Activated T-helper 1 cell treated with anti-CD3 and anti-CD28 coated beads, Interleukin-12 subunit alpha, Interleukin-12 subunit beta, Interleukin-2, Interleukin-4 antibody, amounts not matched to agents 30 ng/mL and 10 ng/mL and 1 ng/mL, durations not matched to agents 14 hours and 24 hours and 36 hours (primary cell): ENCODE measurements at places on chromosomes 5 and 9.
A peak's percentile ranks its signal among the peaks of the same experiment; 100 is the strongest.

GRCh38 chr9:116370556-116370955, 217.0 kb downstream of the PAPPA start:
- no peak for DNase-seq

DNA sequence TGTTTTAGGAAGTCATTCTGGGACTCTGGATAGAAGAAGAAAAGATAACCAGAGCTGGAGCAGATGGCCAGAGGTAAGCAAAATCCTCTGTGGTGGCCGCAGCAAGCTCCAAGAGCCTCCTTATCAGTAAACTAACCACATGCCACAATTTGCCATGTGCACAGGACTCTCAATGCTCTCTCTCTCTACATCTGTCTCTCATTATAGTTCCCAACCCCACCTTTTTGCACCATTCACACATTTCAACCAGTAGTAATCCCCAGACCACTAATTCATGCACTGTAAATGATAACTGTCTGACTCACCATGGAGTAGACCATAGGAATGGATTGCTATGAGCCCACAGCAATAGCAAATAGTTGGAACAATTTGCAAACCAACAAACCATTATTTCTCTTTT, 526.1 kb downstream of the TLR4 start:
- DNase-seq = no peak

DNA sequence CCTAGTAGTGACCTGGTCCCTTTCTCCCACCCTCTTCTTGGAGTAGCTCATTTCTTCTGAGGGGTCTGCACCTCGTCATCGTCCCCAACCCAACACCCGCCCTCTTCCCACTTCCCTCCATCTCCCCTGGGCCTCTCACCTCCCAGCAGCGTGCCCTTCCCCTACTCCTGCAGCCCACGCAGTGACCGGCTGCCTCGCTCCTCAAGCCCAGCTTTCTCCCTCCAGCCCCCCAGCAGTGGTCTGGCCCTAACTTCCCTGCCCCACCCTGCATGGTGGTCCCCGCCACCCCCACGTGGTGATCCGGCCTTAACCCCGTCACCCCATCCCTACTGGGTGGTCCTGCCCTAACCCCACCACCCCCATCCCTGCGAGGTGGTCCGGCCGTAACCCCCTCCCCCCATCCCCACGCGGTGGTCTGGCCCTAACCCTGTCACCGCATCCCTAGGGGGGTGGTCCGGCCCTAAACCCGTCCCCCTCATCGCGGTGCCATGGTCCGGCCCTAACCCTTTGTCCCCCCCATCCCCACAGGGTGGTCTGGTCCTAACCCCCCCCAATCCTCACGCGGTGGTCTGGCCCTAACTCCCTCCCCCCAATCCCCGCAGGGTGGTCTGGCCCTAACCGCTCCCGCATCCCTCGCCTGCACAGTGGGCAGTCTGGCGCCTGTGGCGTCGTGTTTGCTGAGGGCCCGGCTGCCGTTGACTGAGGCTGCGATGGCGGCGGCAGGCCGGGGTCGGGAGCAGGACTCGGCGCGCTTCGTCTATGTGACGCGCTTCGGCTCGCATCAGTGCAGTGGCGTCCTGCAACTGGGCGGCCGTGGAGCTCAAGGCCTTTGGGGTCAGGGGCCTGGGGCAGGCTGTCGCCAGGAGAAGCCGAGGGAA, at the start of gene C5orf47:
C5orf47 (plus strand) TSS at position 617 of the 878 bp plus-strand sequence; CDS start at position 711, 94 bp downstream.
- DNase-seq = no peak

DNA sequence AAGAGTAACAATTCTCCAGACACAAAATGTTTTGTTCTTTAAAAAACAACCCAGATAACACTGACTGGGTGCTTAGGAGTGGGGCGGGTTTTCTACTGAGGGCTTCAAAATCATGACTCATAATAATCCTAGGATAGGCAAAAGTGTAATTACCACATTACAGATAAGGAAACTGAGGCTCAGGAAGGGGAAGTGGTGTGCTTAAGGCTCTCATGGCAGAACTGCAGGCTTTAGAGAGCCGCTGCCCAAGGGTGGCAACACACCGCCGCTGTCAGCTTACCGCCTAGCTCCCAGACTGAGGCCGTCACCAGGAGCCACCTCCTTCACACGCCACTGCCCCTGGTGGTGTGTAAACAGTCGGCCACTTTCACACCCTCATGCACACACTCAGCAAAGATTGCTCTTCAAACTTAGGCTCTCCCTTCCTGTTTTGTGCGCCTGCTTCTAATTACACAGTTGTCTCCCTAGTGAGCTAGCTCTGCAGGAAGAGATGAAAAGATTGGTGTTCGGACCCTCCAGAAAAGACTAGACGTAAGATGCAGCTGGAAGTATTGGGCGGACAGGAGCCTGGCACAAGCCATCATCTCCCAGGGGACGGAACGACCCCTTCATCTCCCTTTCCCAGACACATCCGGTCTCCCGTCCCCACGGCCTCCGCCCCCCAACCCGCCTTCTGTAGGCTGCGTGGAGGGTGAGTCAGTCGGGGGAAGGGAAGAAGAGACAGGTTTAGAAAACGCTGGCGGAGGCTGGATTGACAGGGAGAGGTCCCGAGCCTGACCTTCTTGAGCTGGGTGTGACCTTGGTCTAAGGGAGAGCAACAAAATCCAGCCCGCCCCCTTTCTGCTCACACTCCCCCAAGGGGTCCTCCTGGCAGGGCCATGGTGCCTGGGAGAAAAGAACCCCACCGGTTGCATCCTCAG, 162.7 kb downstream of the SYK start:
- no peak for DNase-seq

- DNase-seq = no peak
These were observed 38.8 kb upstream of the PTPN3 start for GRCh38 chr9:109536859-109537258.

- DNase-seq = no peak
These were observed 316.4 kb upstream of the TUSC1 start for GRCh38 chr9:25994605-25995004.

DNA sequence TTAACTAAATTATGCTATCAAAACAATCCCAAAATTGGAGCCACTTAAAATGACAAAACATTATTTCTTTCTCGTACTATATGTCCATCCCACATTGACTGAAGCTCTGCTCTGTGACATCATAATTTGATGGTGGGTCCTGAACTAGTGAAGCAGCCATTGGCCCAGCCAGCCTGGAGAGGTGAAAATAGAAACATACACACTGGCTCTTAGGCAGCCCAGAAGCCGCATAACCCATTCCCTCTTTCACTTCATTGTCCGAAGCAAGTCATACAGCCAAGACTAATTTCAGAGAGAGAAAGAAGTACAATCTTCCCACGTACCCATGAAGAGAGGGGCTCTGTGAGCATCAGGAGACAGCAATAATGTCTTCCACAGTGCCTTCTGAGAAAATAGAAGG, 342.5 kb downstream of the NFIB start:
- DNase-seq = no peak

- DNase-seq = no peak
These were observed 168.5 kb upstream of the ACTBL2 start for GRCh38 chr5:57651127-57651526.

DNA sequence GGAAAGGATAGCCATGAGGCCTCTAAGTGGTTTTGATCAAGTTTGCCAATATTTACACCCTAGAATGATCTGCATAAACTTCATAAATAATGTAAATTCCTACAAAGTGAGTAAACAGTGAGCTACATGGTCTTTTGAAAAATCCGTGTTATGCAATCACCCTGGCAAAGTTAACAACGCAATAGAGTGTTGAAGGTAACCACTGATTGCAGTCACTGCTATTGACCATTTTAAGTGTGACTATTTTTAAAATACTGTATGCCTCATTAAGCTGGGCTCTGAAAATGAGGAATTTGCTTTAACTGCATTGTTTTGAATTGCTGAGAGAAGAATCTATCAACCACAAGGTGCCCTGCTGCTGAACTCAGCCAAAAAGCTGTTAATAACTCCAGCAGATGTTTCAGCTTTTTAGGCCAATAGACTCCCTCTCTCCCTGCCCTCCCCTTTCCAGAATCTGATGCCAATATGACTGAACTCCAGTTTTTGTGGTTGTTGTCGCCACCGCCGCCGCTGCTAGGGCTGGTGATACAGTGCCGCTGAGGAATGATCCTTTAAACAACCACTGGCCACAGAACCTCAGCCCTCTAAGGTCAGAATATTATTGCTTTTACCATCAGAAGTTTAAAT, 35.3 kb upstream of the SMARCA2 start:
- DNase-seq = no peak

DNA sequence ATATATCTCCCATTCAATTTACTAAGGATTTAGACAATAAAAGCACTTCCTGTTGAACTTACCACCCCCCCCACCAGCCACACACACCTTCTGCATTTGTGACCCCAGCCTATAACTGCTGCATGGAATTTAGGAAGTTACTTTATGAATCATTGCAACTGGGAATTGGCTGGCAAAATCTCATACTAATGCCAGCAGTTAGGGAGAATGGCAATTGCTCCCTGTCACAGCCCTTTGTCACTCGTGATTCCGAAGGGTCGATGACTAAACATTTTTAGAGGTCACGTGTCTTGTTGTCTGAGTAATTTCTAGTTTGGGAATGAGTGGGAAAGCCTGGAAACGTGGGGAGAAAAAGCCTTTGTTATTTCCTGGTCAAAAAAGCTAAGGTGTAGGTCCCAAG, 46.6 kb upstream of the PCA3 start:
- DNase-seq = no peak

DNA sequence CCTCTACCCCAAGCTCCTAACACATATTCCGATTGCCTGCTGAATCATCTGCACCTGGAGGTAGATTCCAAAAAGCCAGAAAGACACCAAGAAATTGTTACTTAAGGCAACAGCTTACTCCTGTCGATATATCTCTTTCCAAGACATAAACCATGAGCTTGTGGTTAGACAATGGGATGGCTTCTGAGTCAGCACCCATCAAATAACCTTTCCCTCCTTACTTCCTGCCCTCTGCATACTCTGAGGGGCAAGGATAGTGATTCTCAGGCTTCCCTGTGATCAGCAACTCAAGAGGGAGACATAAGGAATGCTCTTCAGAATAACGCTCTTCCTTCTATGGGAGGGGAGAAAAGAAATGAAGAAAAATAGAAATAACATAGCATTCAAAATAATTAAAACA, 70.9 kb downstream of the TMEM215 start:
- no peak for DNase-seq

DNA sequence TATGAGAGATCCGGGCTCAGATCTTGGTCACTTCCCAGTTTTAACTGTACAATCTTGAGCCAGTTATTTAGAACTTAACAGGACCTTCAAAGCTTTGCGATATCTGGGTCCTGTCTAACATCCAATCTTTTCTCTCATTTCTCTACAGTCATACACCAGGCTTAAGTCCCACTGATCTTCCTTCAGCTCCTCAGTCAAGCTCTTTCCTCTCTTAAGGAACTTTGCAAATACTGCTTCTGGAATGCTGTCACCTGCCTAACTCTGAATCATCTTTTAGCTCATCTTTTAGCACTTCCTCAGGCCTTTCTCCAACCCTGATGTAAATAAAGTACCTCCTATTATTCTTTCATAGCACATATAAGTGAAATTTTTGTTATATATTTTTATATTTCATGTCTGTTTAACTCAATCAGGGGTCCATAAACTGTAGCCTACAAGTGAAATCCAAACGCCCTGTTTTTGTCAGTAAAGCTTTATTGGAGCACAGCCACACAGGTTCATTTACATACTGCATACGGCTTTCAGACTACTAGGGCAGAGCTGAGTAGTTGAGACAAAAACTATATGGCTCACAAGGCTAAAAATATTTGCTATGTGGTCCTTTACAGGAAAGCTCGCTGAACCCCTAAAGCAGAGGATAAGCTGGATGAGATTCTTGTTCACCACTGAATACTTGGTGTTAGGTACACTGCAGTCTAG, 63.5 kb downstream of the MEF2C start:
- no peak for DNase-seq

- DNase-seq = no peak
These were observed 69.8 kb downstream of the ANKH start for GRCh38 chr5:14801792-14802191.

- no peak for DNase-seq
These were observed 23.7 kb downstream of the SLC22A5 start for GRCh38 chr5:132392978-132393825.

DNA sequence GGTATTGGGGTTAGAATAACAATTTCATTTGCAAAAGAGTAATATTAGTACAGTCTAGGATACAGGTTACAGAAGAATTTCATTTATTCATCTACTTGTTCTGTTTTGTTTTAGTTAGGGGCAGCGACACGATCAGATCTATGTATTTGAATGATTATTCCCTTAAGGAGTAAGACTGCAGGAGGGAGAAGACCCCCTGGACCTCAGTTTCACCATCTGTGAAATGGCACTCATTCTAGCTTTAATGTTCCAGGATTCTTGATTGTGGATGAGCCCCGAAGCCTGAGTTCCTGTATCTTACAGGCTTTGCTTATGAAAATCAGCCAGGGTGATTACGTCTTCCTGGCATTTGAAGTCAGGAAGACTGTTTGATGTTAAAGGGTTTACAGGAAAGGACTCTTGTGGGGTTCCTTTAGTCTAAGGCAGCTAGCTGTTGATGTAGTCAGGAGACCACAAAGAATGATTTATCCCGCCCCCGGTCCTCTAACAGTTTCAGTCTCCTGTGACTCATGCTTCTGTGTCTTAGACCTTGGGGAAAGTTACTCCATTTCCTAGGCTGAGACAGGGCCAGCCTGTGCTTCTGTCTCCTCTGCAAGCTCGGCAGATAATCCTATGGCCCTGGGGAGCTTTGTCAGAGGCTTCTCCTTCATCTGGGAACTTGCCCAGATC, 11.5 kb downstream of the SMIM3 start:
- peak; percentile 63 for DNase-seq

- no peak for DNase-seq
These were observed 178.5 kb upstream of the PITX1 start for GRCh38 chr5:135212361-135213026.

GRCh38 chr9:104861397-104861796, 66.6 kb downstream of the ABCA1 start:
- no peak for DNase-seq

- no peak for DNase-seq
These were observed 93.3 kb downstream of the LIFR start for GRCh38 chr5:38462976-38463633.

DNA sequence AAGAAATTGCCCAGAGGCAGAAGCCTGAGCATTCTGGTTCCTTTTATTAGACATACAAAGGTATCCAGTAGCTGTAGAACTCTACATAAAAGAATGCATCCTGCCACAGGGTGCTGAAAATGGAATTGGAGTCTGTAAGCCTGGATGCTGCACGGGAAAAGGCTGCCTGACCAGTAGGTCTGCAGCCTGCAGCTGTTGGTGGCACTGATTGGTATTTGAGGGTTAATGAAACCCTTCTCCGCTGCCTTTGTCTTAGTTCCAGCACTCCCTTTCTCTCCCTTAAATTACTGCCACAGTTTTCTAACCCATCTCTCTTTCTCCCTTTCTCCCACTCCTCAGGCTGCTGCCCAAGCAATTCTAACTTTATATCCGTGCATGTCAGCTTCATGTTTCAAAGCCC, 64.7 kb downstream of the BRINP1 start:
- DNase-seq = no peak
